ENCODE measurements at places on chromosomes 4 and X. TPM values are rescaled to one million over a fixed set of nuclear protein-coding genes. Genes with fewer than 3 reads are reported as not detected.

ARX gene
- total RNA-seq = not detected

UGT2B11 gene
- total RNA-seq = not detected

DNA sequence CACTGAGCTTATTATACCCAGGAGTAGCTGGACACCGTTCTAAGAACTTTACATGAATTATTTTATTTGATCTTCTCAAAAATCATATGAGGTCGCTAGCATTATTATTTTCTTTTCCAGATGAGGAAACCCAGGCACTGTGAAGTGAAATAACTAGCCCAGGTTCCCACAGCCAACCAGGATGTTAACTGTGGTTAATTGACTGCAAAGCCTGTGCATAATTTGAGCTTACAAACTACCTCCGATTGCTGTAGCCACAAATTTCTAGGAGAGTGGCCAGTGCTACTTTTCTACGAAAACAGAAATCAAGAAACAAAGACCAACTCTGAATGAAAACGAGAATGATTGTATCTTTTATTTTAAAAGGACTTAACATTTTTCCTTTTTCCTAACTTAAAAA is 27.2 kb downstream of the SPRY1 start:
- no peak for DNase-seq

- DNase-seq = peak; percentile 23
These were observed 2.9 kb downstream of the TRIML2 start for GRCh38 chr4:188106454-188106853.

DNA sequence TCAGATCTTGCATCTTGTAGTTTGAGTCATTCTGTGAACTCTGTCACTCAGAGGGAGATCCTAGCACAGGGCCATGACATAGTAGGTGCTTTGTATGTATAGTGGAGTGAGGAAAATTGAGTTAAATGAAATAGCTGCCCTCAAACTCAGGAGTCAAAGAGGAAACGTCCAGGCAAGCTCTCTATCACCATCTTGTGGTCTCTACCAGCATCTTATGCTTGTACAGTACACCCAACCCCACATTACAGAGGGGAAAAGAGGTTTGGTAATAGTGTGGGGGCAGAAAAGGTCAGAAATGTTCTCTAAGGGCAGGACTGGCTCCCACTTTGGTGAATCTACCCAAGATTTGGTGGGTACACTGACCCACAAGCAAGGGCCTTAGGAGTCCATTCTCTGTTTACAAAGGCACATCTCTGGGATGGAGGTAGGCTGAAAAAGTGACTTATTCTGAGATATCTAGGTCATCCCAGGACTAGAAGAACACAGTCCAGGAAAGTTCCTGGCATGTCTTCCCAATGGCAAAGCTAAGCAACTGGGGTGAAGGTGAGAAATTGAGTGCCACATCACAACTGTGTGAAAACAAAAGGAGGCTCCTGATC is 131.8 kb downstream of the OR13H1 start:
- DNase-seq = no peak

Measured in activated naive CD8-positive, alpha-beta T cell treated with anti-CD3 and anti-CD28 coated beads, Interleukin-2, amount 10 ng/mL, durations not matched to agents 7 days and 5 days (primary cell).